ENCODE measurements at places on chromosomes 5 and 9. TPM values are rescaled to one million over a fixed set of nuclear protein-coding genes. Genes with fewer than 3 reads are reported as not detected.

UNC5A gene
- total RNA-seq, result 0.23 TPM

ALDH7A1 gene
- total RNA-seq, result 36.2 TPM

OR1Q1 gene
- total RNA-seq, result not detected

PAIP2 gene
- 67.9 TPM for total RNA-seq

NSD1 gene
- 34.0 TPM for total RNA-seq

FGF10 gene
- total RNA-seq, result 0.17 TPM

COL5A1 gene
- 8.4 TPM for total RNA-seq

PLPP7 gene
- 1.1 TPM for total RNA-seq

PTGDS gene
- 10.2 TPM for total RNA-seq

ACTBL2 gene
- total RNA-seq, result not detected

MSMP gene
- 0.55 TPM for total RNA-seq

IFNB1 gene
- total RNA-seq, result not detected

PCAT7 gene
- total RNA-seq, result not detected

PCDHGA8 gene
- total RNA-seq, result 1.6 TPM

OR1L8 gene
- not detected for total RNA-seq

IPPK gene
- total RNA-seq, result 49.2 TPM

LHX3 gene
- not detected for total RNA-seq

CCNI2 gene
- not detected for total RNA-seq

TAF11L10 gene
- total RNA-seq, result not detected

PAPPA gene
- total RNA-seq, result 2.2 TPM

SLC6A18 gene
- not detected for total RNA-seq

SPATA31D4 gene
- not detected for total RNA-seq

PCDHB11 gene
- total RNA-seq, result 1.7 TPM

NUDT12 gene
- 14.5 TPM for total RNA-seq

CYLC2 gene
- total RNA-seq, result not detected

TGFBI gene
- 312 TPM for total RNA-seq

KIAA0825 gene
- total RNA-seq, result 1.6 TPM

SMIM33 gene
- total RNA-seq, result not detected

ZCCHC10 gene
- 5.9 TPM for total RNA-seq

PCDH1 gene
- 85.1 TPM for total RNA-seq

ANKRD34B gene
- total RNA-seq, result not detected

SLC25A46 gene
- total RNA-seq, result 36.6 TPM

SLC23A1 gene
- total RNA-seq, result 3.7 TPM

OCLN gene
- total RNA-seq, result 102 TPM

CARTPT gene
- not detected for total RNA-seq

FASTKD3 gene
- 9.5 TPM for total RNA-seq

MYOZ3 gene
- not detected for total RNA-seq

NAIP gene
- 9.1 TPM for total RNA-seq

AQP3 gene
- 1,697 TPM for total RNA-seq

PFN3 gene
- not detected for total RNA-seq

PCDHGC5 gene
- total RNA-seq, result 1.6 TPM

KCNT1 gene
- total RNA-seq, result not detected

PPP2R2B gene
- 8.4 TPM for total RNA-seq

INSYN2B gene
- 0.15 TPM for total RNA-seq

RUSC2 gene
- total RNA-seq, result 31.7 TPM

SEMA4D gene
- total RNA-seq, result 48.4 TPM

INSL4 gene
- total RNA-seq, result not detected

FGF1 gene
- 0.66 TPM for total RNA-seq

CAMK4 gene
- 0.72 TPM for total RNA-seq

FOXI1 gene
- total RNA-seq, result 0.46 TPM

SLC6A3 gene
- not detected for total RNA-seq

ANKRD31 gene
- 0.13 TPM for total RNA-seq

CDC25C gene
- 0.34 TPM for total RNA-seq

GDA gene
- total RNA-seq, result 2.0 TPM

CDX1 gene
- not detected for total RNA-seq

TSLP gene
- total RNA-seq, result 0.46 TPM
